ENCODE measurements at places on chromosomes 6 and 20.

DNA sequence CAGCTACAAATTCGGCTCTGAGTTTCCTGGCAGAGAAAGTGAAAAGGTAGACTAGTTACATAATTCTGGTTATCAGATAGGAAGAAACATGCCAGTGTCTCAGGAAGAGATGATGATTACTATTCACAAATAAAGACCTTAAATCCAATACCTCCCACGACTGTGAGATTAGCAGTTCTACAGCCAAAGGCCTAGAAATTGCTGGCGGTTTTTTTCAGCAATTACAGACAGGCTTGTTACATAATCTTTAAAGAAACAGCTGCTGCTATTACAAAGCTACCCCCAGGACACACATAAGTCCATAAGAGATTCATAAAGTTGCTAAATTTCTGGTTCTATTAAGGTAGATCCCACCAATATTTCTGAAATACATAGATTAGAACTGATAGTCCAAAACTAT is 40.2 kb downstream of the PIGU start:
- DNase-seq: no peak

- no peak for DNase-seq
Observed at GRCh38 chr20:36498386-36499179, 42.7 kb upstream of the MYL9 start.

GRCh38 chr6:122832459-122832858 is 43.4 kb downstream of the SMPDL3A start:
- DNase-seq: no peak

DNA sequence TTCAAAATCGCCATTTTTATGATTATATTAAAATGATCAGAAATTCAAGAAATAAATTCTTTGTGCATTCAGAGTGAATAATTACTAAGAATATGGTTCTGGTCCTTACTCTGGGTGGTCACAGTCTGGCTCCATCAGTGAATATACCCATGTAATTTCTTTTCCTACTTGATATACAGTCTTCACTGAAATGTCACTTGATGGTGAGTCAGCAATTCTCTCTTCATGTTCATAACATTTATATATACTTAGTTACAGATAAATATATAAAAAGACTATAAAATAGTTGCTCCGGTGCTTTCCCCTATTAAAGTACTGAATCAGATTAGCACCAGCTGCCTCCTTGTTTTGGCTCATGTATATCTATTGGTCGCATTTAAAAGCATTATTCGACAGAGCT is 56.4 kb upstream of the MTRF1L start:
- no peak for DNase-seq

- no peak for DNase-seq
Observed at GRCh38 chr6:3072798-3073197, 4.5 kb downstream of the RIPK1 start.
